ENCODE measurements at places on chromosomes 6 and 20. TPM values are rescaled to one million over a fixed set of nuclear protein-coding genes. Genes with fewer than 3 reads are reported as not detected.
A peak's percentile ranks its signal among the peaks of the same experiment; 100 is the strongest.

- no peaks in the 10 kb centered on the region for H3K36me3 ChIP-seq
- H3K4me1 ChIP-seq, result peaks cover 20% of the 10 kb centered on the region
- DNase-seq, result no peak
- peaks cover 7% of the 10 kb centered on the region for H3K27me3 ChIP-seq
These were observed 168.9 kb downstream of the ADGB start for GRCh38 chr6:146767632-146768031.

DNA sequence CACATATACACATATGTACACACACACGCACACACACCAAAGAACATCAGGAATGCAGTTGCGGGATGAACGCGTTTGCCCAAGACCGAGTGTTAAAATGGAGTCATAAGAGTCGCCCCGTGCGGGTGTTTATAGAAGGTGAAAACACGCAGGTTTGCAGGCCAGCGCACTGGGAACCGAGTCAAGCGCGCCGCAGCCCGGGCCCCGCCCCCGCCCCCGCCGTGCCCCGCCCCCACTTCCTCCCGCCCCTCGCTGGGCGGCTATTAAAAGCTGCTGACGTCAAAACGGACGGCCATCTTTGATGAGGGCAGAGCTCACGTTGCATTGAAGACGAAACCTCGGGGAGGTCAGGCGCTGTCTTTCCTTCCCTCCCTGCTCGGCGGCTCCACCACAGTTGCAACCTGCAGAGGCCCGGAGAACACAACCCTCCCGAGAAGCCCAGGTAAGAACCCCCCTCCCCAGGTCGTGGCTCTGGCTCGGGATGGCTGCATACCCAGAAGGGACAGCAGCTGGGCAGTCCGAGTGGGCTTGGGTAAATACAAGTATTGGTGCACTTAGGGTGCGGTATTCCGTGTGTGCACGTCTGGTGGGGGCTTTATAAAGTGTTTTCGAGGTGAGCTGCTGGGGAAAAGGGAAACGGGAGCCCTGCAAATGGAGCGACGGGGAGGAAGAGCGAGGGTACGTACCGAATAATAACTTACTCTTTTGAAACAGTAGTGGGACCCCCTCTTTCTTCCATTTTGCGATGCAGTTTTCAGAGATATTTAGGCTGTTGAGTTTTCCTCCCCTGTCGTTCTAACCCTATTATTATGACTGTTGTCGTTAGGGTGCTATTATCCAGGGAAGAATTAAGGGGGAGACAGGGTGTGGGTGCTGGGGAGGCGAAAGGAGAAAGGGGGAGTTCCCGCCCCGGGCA lies at the start of gene SNAP25:
Gene SNAP25, plus strand, starts transcription at position 295 of the 916 bp plus-strand sequence. CDS start 56,662 bp downstream, outside the sequence.
- H3K27me3 ChIP-seq, result peaks cover 19% of the 10 kb centered on the region
- no peaks in the 10 kb centered on the region for H3K36me3 ChIP-seq
- peak within 1 kb of the TSS; percentile 72 for H3K4me3 ChIP-seq
- H3K4me1 ChIP-seq, result peaks cover 12% of the 10 kb centered on the region

- DNase-seq, result no peak
- peaks cover 3% of the 10 kb centered on the region for H3K27me3 ChIP-seq
- H3K4me1 ChIP-seq, result no peaks in the 10 kb centered on the region
- H3K4me3 ChIP-seq, result no peak overlapping the region
- H3K36me3 ChIP-seq, result no peaks in the 10 kb centered on the region
- H3K27ac ChIP-seq, result no peak overlapping the region
These were observed 296.5 kb downstream of the SLC35F1 start for GRCh38 chr6:118203545-118203944.

DNA sequence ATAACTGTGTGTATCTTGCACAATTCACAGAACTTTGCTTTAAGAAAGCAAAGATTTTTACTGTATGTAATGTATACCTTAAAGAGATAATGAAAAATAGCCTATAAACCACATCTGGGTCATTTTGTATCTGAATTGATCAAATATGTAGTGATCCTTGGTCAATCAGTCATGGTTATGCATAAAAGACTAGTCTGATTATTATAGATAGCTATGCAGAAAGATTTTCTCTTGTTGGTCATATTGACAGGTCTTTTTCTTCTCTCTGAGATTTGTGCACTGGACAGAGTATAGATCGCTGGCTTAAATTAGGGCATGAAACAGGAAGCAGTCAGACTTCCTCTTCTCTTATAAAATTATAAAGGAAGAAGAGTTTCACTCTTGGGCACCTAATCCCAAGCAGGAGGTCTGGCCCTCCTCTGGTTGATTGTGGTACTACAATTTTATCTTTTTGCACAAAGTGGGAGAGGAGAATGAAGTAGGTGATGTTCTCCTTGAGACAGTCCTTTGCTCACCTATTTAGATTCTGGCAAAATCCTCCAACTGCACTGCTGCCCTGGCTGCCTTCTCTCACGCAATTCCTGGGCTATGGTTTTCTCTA lies 380.9 kb upstream of the RGS17 start:
- no peak for DNase-seq
- H3K36me3 ChIP-seq, result no peaks in the 10 kb centered on the region
- H3K27me3 ChIP-seq, result no peaks in the 10 kb centered on the region
- no peak overlapping the region for H3K4me3 ChIP-seq
- H3K4me1 ChIP-seq, result no peaks in the 10 kb centered on the region

GRCh38 chr6:129102741-129103140 lies 219.8 kb downstream of the LAMA2 start:
- no peaks in the 10 kb centered on the region for H3K27me3 ChIP-seq
- no peaks in the 10 kb centered on the region for H3K4me1 ChIP-seq
- no peak overlapping the region for H3K4me3 ChIP-seq
- H3K27ac ChIP-seq, result no peak overlapping the region
- DNase-seq, result no peak

- no peak overlapping the region for H3K27ac ChIP-seq
- no peak for DNase-seq
- H3K36me3 ChIP-seq, result no peaks in the 10 kb centered on the region
- no peak overlapping the region for H3K4me3 ChIP-seq
- H3K4me1 ChIP-seq, result no peaks in the 10 kb centered on the region
These were observed 77.4 kb downstream of the GFOD1 start for GRCh38 chr6:13409991-13410390.

- H3K4me3 ChIP-seq, result no peak overlapping the region
- H3K27ac ChIP-seq, result no peak overlapping the region
These were observed 205.7 kb upstream of the ARG1 start for GRCh38 chr6:131367206-131367873.

DNA sequence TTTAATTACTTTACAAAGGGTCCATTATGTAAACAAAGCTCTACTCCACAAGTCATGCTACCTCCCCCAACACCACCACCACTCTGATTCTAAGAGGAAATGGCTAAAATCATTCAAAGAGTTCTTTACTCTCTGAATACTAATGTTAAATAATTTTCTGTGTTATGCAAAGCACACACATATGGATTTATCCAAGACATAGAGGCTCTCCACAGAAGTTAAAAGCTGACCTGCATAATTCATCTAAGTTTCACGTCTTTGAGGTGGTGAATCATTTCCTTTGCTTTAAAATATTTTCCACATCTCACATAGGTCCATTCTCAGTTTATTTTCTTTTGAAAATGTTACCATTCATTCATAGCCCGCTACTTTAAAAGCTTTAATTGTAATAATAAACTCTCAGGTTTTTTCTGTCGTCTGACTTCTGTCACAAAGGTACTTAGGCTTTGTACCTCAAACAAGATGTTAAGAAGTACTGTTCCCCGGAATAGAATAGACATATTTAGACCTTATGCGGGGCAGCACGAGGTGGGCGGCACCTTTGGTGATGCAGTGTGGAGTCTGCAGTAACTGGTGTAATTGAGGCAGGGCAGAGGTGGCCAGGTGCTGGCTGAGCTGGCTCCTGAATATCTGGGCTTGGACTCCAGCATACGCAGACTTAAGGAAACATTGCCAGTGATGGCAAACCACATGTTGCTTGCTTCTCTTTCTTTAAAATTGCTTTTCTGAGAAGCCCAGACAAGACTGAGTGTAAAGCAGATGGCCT lies 55.8 kb downstream of the KIF6 start:
- no peak overlapping the region for H3K4me3 ChIP-seq
- H3K36me3 ChIP-seq, result no peaks in the 10 kb centered on the region
- no peak for DNase-seq

GRCh38 chr6:53546281-53546680 lies 1.4 kb upstream of the GCLC start:
- H3K27ac ChIP-seq, result peak overlapping the region; percentile 40
- peaks cover 49% of the 10 kb centered on the region for H3K4me1 ChIP-seq
- H3K36me3 ChIP-seq, result no peaks in the 10 kb centered on the region
- H3K4me3 ChIP-seq, result peak overlapping the region; percentile 86

DNA sequence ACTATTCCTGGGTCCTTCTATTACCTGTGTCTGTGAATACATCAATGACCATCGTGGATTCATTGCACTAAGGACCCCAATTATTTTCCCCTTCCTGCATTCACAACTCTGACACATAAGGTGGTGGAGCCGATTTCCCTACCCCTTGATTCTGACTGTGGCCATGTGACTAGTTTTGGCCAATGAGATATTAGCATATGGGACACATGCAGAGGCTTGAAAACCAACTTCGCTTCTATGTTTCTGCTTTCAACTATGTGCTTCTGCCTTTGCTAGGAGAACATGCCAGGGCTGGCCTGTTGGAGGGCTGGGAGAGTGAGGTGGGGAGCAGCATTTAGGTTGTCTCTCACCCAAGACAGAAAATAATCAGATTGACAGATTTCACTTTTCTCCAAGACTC lies 483.1 kb upstream of the JAG1 start:
- no peaks in the 10 kb centered on the region for H3K36me3 ChIP-seq
- H3K4me1 ChIP-seq, result no peaks in the 10 kb centered on the region
- H3K27me3 ChIP-seq, result no peaks in the 10 kb centered on the region
- no peak overlapping the region for H3K27ac ChIP-seq
- H3K4me3 ChIP-seq, result no peak overlapping the region

GRCh38 chr6:145012039-145012662 lies 723.2 kb downstream of the EPM2A start:
- H3K27me3 ChIP-seq, result peaks cover 7% of the 10 kb centered on the region
- H3K4me1 ChIP-seq, result peaks cover 14% of the 10 kb centered on the region
- H3K27ac ChIP-seq, result no peak overlapping the region
- H3K4me3 ChIP-seq, result no peak overlapping the region
- DNase-seq, result no peak

- DNase-seq, result no peak
- no peak overlapping the region for H3K27ac ChIP-seq
- no peaks in the 10 kb centered on the region for H3K4me1 ChIP-seq
- no peak overlapping the region for H3K4me3 ChIP-seq
These were observed 218.5 kb downstream of the SIM1 start for GRCh38 chr6:100246206-100246605.

DNA sequence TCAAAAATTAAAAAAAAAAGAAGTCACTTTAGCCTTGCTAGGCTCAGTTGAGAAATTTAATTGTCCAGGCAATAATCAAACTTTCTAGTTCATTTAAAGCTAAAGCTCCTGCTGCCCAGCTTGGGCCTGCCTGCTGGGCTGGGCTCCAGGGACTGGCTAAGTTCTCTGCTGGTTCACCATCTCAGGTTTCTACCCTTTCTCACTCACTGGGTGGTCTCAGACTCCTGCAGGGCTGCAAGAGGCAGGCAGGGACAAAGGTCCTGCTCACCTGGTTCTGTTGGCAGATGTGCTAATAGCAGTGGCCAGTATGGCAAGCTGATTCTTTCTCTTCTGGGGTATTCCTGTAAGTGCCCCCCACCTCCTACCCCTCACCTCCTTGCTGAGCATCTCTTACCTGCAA lies 21.2 kb upstream of the RTF2 start:
- no peak overlapping the region for H3K27ac ChIP-seq
- peaks cover 26% of the 10 kb centered on the region for H3K4me1 ChIP-seq
- peaks cover 32% of the 10 kb centered on the region for H3K36me3 ChIP-seq
- DNase-seq, result no peak

GRCh38 chr6:17242087-17242486 lies 39.1 kb upstream of the RBM24 start:
- DNase-seq, result no peak
- H3K27me3 ChIP-seq, result no peaks in the 10 kb centered on the region
- H3K4me1 ChIP-seq, result no peaks in the 10 kb centered on the region
- H3K27ac ChIP-seq, result no peak overlapping the region
- no peaks in the 10 kb centered on the region for H3K36me3 ChIP-seq
- H3K4me3 ChIP-seq, result no peak overlapping the region

DNA sequence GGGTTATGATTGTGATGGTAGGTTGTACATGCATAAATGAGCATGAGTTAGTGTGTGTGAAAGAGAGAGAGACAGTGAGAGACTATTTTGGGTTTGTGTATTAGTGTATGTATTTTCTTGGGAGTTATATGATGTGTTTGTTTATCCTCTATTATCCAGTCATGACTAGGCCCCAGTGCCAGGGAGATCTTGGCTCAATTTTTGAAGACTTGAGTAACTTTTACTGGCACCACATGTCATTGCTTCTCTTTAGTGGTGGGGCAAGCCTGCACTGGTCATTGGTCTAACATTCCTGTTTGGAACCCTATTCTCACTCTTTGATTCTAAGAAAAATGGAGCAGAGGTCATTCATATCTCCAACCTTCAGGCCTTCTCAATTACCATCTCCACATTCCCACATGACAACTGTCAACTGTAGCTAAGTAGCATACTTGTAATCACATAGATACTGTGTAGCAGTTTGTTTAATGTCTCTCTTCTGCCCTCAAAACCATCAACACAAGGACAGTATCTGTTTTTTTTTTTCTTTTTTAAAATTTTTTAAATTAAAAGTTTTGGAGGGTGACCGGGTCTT lies 8.8 kb downstream of the L3MBTL1 start:
- DNase-seq, result no peak
- peaks cover 4% of the 10 kb centered on the region for H3K27me3 ChIP-seq
- no peak overlapping the region for H3K4me3 ChIP-seq
- H3K36me3 ChIP-seq, result no peaks in the 10 kb centered on the region
- H3K4me1 ChIP-seq, result no peaks in the 10 kb centered on the region
- H3K27ac ChIP-seq, result no peak overlapping the region

DNA sequence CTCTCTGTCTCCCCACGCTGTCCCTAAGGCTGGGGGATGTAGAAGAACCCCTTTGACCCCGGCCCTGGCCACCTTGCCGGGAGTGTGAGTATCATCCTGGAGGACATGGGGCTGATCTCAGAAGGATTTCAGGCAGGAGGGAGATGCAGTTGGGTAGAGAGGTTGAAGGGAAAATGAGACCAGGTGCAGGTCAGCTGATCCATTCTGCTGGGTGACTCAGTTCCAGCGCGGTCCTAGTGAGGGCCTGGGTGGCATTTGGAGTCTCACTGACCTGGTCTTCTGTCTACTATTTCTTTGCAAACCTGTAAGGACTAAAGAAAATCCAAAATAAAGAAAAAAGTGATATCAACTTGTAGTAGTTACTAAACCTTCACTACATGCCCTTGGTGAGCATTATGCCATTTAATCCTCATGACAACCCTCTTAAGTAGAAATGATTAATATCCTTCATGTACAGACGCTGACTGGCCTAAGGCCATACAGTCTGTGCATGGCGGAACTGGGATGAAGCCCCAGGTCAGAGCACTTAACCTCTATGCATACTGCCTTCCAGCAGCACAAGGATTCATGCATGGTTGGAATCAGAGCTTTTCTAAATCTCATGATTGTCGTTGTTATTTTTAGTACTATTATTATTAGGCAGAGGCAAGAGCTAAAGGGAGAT lies 106.3 kb downstream of the ZDHHC14 start:
- no peaks in the 10 kb centered on the region for H3K27me3 ChIP-seq
- H3K36me3 ChIP-seq, result peaks cover 12% of the 10 kb centered on the region
- peak overlapping the region; percentile 11 for H3K27ac ChIP-seq
- H3K4me1 ChIP-seq, result peaks cover 46% of the 10 kb centered on the region

The C20orf204 gene
- total RNA-seq, result 6.1 TPM

The JPH2 gene
- total RNA-seq, result not detected

The PCNA gene
- total RNA-seq, result 512 TPM

The ESR1 gene
- 0.34 TPM for total RNA-seq

The GJA10 gene
- total RNA-seq, result not detected

The LKAAEAR1 gene
- total RNA-seq, result 0.31 TPM

The LINC00237 gene
- not detected for total RNA-seq

The HCRTR2 gene
- total RNA-seq, result not detected

The EPPIN gene
- total RNA-seq, result not detected

The PRICKLE4 gene
- total RNA-seq, result not detected

Measured in activated T-helper 1 cell treated with anti-CD3 and anti-CD28 coated beads, Interleukin-12 subunit alpha, Interleukin-12 subunit beta, Interleukin-2, Interleukin-4 antibody, amounts not matched to agents 30 ng/mL and 10 ng/mL and 1 ng/mL, durations not matched to agents 14 hours and 24 hours and 36 hours (primary cell).